Esophagus squamous epithelium (tissue), 5 donors: ENCODE measurements at places on chromosomes 16 and 17.

DNA sequence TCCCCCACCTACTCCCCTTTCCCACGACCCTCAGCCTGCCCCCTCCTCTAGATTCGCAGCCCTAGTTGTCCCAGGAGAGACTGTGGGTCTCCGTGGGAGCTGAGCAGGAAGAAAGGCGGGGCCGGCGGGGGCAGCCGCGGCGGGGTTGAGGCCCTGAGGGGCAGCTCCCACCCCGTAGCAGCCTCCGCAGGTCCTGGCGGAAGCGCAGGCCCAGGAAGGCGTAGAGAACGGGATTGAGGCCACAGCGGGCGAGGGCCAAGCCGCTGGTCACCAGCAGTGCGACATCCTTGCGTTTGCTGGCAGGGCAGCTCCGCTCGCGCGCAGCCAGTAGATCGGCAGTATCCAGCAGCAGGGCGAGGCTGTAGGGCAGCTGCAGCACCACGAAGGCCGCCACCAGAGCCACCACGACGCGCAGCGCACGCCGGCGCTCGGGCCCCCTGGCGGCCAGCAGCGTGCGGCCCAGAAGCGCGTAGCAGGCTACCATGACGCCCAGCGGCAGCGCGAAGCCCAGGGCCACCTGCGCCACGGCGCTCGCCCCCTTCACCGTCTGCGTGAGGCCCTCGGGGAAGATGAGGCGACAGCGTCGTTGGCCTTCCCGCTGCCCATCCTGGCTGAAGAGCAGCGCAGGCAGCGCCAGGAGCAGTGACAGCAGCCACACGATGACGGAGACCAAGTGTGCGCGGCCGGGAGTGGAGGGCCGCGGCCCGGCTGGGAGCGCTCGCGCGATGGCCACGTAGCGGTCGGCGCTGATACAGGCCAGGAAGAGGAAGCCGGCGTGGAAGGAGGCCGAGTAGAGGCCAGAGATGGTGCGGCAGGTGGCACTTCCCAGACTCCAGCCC is 1.9 kb downstream of the CCR10 start:
- H3K27me3 ChIP-seq: no peaks in the 10 kb centered on the region
- peak overlapping the region; percentile 97 for H3K4me3 ChIP-seq
- peak overlapping the region; percentile 99 for H3K27ac ChIP-seq
- no peak for DNase-seq

- no peaks in the 10 kb centered on the region for H3K36me3 ChIP-seq
- DNase-seq: no peak
- peaks cover 8% of the 10 kb centered on the region for H3K4me1 ChIP-seq
- H3K27ac ChIP-seq: peak overlapping the region; percentile 80
- H3K27me3 ChIP-seq: no peaks in the 10 kb centered on the region
These were observed 229.6 kb downstream of the PARN start for GRCh38 chr16:14400285-14400977.

DNA sequence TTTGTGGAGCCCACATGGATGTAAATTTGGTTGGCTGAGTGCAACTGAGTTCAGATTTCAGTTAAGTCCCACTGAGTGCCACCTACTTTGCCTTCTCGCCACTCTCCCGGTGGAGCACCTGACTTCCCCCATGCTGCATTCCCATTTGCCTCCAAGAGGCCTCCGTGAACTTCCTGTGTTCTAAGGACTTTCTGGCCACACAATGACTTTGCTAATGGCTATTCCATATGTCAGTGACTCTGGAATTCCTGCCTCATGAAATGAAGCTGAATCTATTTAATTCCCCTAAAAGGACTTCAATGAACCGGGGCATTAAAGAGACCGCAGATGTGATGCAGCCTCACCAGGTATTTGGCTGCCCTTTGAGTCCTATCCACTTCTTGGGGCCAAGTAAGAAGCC is 29.9 kb downstream of the ABCC12 start:
- no peaks in the 10 kb centered on the region for H3K27me3 ChIP-seq
- H3K4me3 ChIP-seq: no peak overlapping the region
- no peaks in the 10 kb centered on the region for H3K36me3 ChIP-seq
- DNase-seq: no peak

GRCh38 chr17:78715876-78716275 is 66.2 kb downstream of the CYTH1 start:
- H3K4me3 ChIP-seq: no peak overlapping the region
- H3K27me3 ChIP-seq: no peaks in the 10 kb centered on the region
- peaks cover 53% of the 10 kb centered on the region for H3K4me1 ChIP-seq
- DNase-seq: no peak
- H3K27ac ChIP-seq: no peak overlapping the region
- H3K36me3 ChIP-seq: no peaks in the 10 kb centered on the region

GRCh38 chr16:440627-441026 is 15.2 kb downstream of the RAB11FIP3 start:
- no peaks in the 10 kb centered on the region for H3K4me1 ChIP-seq
- no peak for DNase-seq
- no peaks in the 10 kb centered on the region for H3K36me3 ChIP-seq
- H3K27ac ChIP-seq: no peak overlapping the region
- H3K27me3 ChIP-seq: no peaks in the 10 kb centered on the region
